AG09319 (cell line): ENCODE measurements at places on chromosomes 11 and 22.

- DNase-seq: no peak
Observed at GRCh38 chr11:128563308-128563707, 24.1 kb downstream of the ETS1 start.

DNA sequence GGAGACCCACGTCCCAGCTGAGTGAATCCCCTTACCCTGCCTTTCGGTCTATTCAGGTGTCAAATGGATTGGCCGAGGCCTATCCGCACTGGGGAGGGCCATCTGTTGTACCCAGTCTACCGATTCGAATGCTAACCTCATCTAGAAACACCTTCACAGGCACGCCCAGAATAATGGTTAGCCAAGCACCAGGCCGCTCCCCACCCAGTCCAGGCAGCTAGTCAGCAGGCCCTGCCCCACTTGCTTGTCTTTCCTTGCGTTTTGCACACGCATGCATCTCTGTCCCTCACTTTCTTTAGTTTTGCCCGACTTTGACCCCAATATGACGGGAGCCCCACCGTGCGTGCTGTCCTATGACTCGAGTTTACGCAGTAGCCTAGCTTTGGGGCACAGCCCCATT, 31.7 kb downstream of the PARVB start:
- no peak for DNase-seq

DNA sequence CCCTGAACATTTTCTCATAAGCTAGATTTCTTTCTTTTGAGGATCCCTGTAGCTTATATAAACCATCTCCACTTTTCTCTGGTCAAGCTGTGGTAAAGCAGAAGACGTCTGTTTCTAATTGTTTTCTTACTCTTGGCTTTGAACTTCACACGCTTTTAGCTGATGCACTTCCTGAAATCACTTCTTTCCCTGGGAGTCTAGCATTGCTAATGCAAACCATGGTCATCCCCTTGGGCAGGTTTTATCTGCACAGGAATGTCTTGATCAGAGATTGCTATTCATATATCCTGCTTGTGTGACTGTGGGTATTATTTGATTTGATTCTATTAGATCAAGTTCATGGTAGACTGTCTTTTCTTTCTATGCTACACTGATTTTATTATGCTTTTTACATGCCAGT, 199.2 kb upstream of the POU2AF2 start:
- DNase-seq: peak; percentile 44

DNA sequence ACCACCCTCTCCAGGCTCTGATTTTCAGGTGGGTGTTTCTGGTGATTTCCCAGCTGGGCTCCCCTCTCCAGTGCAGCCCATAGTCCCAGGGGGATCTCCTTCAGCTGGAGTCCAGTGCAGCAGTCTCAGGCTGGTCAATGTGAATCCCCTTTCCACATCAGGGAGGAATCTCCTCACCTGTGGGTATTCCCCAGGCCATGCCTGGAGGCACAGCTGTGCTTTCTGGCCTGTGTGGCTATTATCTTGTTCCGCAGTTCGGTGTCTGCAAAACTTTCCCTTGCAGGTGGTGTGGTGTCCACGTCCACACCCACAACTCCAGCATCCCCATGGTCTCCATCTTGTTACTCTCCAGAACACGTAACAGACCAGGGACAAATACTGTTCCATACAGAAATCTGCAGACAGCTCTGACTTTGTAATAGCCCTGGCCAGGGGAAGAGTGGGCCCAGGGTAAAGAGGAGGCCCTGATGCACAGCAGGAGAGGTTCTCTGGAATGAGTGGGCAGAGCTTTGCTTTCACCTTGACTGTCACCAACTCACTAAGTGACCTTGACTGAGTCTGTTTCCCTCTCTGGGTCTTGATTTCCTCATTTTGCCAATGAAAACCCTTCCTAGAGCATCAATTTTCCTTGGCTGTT, 183.2 kb downstream of the CSNK2A3 start:
- DNase-seq: no peak

- DNase-seq: no peak
Observed at GRCh38 chr11:119774172-119774763, 45.3 kb upstream of the NECTIN1 start.

DNA sequence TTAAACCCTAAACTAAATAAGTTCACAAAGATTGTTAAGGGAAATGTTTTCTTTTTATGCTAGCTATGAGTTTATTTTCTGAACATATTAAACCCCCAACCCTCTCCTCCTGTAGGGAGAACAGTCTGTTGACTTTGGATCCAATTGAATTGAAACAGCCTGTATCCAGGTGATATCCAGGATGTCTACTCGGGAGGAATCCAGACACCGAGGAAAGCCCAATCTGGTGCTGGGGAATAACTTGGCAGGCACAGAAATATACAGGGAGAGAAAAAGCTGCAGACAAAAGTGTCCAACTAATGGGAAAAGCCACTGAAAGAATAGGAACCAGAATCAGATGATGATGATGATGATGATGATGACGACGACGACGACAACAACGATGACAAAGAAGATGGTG, 93.9 kb upstream of the API5 start:
- no peak for DNase-seq

GRCh38 chr22:42716649-42717127, 4.0 kb downstream of the A4GALT start:
- DNase-seq: no peak

- DNase-seq: no peak
Observed at GRCh38 chr11:19241260-19242178, 774 bp upstream of the E2F8 start.

DNA sequence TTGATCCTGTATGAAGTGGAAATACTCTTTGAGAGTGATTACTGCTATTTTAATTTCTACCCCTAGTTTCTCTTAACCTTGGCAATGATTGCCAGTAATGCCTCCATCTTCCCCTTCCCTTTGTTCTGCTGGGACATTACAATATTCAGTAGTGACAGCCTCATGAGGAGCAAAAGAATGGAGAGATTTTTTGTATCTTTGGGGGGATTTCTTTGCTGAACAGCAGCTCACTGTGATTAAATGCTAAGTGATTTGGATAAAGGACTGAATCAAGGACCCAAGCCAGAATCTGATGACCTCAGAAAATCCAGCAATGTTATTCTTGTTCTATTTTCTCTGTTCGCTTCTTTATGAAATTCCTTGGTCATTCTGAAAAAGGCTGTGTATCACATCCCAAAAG, 7.0 kb upstream of the SLC1A2 start:
- DNase-seq: no peak

DNA sequence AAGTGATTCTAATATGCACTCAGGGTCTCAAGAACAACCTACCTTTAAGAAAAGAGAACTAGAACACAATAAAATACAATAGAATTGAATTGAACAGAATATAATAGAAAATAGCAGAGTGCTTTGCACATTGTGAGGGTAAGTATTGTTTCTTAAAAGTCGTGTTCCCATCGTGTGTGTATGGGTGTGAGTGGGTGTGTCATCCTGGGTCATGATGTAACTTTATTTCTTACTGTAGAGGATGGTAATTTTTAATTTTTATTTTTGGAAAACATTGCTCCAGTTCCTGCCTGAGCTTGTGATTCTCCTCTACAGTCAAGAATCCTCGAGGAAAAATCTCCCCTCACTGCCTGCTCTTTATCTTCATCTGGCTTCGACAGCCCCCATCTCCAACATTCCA, 75.7 kb upstream of the CSNK2A3 start:
- DNase-seq: no peak

DNA sequence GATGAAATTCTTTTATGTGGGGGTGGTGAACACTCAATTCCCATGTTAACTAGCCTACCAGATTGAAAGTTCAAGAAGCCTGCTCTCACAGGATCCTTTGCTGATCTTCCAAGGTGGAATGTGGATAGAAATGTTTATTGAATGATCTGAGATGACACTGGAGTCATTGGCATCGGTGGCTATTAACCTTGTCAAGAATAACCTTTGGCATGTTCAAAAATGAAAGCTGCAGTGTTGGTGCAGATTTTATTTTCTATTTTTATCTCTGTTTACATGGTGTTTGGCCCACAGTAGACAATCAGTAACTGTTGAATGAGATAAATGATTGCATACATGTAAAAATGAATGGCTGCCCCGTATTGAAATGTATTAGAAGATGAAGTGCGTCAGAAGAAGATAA, 19.0 kb downstream of the MCAM start:
- DNase-seq: no peak

DNA sequence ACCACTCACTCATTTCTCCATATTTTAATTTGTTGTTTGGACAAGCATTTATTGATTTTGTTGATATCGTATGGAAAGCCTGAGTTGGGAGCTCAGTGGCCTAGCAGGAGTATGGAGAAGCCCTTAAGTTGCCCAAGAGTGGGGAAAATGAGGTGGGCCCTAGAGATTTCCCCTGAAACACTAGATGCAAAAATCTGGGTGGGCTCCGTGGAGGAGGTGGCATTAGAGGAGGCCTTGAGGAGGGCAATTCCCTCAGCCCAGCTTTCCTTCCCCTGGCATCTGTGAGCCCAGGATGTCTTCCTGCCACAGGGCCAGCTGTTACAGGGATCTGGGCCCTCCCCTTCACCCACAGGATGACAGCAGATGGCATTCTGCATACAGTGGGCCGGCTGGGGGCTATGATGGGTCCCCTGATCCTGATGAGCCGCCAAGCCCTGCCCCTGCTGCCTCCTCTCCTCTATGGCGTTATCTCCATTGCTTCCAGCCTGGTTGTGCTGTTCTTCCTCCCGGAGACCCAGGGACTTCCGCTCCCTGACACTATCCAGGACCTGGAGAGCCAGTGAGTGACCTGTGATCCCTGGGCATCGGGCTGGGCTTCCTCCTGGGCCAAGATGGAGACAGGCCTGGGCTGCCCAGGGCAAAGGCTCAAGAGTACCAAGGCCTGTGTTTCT, 21.6 kb upstream of the SLC22A12 start:
- DNase-seq: no peak

DNA sequence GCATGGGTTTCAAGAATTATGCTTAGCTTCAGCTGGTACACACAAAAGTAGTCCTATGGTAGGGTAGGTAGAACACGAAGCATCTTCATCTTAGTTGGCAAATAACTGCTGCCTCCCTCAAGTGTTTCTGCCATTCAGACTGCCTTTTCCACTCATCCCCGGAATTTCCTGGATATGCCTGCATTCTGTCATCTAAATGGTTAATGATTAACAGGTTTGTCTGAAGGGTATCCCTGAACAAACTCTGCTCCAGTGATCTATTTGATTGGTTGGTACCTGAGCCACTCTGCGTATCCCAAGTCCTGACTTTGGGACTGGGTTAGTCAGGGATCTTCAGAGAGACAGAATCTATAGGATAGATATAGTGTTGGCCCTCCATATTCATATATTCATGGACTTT, 272.3 kb upstream of the RAG2 start:
- DNase-seq: no peak

DNA sequence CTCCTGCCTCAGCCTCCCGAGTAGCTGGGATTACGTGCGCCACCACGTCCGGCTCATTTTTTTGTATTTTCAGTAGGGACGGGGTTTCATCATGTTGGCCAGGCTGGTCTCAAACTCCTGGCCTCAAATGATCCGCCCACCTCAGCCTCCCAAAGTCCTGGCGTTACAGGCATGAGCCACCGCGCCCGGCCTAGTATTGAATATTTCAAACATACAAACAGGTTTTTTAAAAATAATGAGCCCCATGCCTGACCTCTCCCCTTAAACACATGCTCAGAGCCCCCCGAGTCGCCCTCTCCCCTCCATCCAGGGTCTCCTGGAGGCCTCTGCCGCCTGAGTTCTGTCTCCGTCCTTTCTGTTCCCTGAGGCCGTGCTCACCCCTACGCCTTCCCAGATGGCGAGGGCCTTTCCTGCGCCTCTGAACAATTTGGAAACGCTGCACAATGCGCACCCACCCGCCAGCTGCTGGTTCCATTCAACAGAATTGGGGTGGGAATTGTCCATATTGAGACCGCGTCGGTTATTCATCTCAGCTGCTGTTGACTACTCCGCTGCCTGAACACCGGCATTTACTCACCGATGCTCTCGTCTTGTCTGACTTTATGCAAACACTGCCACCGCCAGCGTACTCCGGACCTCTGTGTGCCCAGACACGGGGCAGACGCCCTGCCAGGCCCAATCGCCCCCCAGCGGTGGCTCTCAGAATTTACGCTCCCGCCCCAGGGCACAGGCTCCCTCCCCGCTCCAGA, 13.6 kb upstream of the RNH1 start:
- no peak for DNase-seq

DNA sequence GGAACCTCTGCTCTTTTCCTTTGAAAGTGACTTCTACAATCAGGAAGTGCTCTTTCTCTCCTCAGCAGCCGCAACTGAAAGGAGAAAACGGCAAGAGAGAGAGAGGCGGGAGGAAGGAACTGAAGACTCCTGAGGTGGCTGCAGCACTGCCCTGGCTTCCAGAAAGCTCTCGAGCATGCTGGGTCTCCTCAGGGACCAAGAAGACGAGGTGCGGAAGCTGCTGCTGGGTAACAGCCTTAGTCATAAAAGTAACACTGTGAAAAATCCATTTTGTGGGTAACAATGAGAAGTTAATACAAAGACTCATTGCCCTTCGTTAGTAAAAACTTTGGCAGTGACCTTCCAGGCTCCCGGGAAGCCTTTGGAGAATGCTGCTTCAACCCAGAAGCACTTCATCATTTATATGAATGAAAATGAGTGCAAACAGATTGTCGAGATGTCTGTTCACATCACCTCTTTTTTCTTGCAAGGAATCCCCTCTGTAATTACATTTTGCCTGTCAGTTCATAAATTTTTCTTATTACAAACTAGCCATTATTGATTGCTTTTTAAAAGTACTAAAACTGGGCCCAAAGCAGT, 473.4 kb downstream of the SOX6 start:
- DNase-seq: no peak

GRCh38 chr22:31738566-31738965, 11.4 kb downstream of the PRR14L start:
- DNase-seq: no peak

- no peak for DNase-seq
Observed at GRCh38 chr11:45450189-45450588, 164.0 kb upstream of the SYT13 start.

DNA sequence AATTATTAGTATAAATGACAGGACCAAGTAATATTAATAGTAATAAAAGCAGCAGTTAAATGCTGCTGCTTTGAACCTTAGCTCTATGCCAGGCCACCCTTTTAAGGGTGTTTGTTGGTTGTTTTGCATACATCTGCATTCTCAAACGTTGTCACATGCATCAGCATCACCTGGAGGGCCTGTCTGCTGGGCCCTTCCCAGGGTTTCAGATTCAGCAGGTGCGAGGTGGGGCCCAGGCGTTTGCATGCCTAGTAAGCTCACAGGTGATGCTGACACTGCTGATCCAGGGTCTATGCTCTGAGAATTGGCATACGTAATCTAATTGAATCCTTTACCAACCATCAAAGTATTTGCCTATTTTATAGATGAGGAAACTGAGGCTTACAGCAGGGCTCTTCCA, 246.5 kb downstream of the CADM1 start:
- DNase-seq: no peak

GRCh38 chr11:115217726-115218311, 286.4 kb downstream of the CADM1 start:
- no peak for DNase-seq

DNA sequence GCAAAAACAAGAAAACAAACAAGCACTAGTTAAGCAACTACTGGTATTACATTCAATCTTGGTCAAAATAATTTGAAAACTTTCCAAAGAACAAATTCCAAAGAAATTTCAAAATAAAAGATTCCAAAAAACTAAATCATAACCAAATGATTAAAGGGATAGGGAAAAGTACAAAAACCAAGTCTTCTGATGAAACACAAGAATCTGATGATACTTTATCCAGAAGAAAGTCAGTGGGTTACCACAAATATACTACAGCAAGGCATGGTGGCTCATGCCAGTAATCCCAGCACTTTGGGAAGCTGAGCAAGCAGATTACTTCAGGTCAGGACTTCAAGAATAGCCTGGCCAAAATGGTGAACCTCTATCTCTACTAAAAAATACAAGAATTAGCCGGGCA, 59.1 kb downstream of the NUP98 start:
- DNase-seq: peak; percentile 46

- peak; percentile 91 for DNase-seq
Observed at GRCh38 chr11:783581-784015, 6.3 kb downstream of the CEND1 start.
